ENCODE measurements at places on chromosomes 6 and 20.
A peak's percentile ranks its signal among the peaks of the same experiment; 100 is the strongest.

GRCh38 chr6:47512872-47513271 is 35.3 kb downstream of the CD2AP start:
- DNase-seq, result no peak

DNA sequence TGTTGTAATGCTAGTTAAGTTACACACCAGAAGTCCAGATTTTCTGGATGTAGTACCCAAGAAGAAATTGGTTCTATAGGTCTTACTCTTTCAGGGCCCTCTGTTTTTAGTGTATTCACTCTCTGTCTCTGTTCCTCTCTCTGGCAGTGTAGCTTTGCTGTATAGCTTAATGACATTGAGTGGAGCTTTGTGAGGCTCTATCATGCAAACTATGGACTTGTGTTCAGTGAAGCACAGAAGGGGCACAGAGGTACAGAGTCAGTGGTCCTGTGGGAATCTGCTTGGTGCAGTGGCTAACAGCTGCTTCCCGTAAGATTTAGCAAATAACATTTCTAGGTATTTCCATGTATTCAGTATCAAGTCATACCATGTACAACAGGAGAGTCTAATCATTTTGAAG is 26.1 kb downstream of the NKX2-4 start:
- no peak for DNase-seq

GRCh38 chr6:43771210-43771857 is 1.3 kb downstream of the VEGFA start:
- peak; percentile 84 for DNase-seq

DNA sequence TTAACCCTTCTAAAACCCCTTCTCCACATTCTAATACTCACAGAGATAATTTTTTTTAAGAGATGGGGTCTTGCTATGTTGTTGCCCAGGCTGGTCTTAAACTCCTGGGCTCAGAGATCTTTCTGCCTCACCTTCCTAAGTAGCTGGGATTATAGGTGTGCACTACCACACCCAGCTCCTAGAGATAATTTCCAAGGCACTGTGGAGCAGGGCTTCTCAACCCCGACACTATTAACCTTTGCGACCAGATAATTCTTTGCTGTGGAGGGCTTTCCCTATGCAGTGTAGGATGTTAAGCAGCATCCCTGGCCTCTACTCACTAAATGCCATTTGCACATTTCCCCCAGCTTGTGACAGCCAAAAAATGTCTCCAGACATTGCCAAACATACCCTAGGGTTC is 8.8 kb upstream of the RREB1 start:
- DNase-seq, result no peak

DNA sequence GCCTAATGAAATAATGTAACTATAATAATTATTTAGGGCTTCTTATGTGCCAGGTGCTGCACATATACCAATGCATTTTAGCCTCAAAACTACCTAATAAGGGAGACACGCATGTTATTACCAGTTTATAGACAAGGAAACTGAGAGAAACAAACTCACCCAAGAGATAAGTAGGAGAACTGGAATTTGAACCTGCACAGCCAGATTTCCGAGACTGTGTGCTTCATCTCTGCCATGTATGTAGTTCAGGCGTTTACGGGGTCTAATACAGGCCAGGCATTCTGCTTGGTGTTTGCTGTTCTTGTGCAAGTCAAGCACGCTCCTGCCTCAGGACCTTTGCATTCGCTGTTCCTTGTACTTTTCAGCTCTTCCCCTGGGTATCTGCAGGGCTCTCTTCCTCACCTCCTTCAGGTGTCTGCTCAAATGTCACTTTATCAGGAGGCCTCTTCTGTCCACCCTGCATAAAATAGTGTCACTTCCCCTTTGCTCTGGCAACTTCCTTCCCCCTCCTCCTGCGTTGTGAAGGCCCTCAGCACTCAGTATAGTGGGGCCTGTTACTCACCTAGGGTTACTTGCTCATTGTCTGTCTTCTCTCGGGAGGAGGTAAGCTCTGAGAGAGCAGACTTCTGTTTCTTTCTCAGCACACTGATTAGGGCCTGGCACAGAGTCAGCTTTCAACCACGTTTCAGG is 6.1 kb upstream of the NSFL1C start:
- DNase-seq, result no peak

DNA sequence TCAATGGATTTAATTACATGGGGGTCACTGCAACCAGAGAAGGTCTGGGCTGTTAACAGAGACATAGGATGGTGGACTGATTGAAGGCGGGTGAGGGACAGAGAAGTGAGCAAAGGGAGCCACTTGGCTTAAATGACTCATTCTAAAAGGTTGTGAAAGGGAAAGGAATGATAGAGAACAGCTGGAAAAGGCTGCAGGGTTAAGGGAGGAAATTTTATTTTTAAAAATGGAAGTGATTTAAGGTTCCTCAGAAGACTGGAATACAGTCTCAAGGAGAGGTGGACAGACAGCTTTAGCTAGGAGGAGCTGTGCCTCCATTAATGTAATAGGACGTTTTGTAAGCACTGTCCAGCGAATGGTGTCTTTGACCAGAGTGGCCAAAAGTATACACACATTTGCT is 46.7 kb downstream of the RGS17 start:
- no peak for DNase-seq

DNA sequence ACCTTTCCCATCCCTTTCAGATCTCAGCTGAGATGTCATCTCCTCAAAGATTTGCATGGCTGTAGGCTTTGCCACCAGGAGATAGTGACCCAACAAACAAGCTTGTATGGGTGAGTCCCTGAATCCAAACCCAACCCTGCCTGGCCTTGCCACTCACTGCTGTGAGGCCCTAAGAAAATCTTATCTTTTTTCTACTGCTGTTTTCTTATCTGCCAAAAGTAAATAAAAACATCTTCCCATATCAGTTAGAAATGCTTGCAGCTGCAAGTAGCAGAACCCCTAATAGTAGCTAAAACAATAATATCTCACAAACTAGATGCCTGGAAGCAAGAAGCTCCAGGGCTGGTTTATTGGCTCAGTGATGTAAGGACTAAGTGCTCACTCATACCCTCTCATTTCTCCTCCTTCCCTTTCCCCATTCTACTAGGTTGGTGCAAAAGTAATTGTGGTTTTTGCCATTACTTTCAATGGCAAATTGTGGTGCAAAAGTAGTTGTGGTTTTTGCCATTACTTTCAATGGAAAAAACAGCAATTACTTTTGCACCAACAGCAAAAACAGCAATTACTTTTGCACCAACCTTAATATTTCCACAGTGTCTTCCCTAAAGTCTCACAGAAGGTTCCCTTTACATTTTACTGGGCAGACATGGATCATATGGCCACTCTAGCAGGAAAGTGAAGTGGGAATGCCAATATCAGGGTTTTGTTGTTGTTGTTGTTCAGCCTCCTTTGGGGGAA is 56.7 kb upstream of the PSMF1 start:
- no peak for DNase-seq

DNA sequence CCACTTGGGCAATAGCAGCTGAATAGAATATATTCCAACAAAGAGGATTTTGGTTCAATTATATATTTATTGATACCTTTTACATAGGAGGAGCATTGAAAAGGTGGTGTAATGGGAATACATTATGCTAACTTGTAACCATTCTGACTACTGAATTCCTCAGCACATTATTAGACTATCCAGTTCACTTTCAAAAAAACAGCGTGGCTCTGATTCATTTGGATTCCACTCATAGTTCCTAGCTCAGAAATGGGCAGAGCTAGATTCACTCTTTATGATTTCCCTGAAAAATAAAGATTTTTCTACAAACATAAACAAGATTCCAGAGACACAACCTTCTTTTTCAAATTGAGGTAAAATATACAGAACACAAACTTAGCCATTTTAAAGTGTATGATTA is 9.2 kb upstream of the TRERF1 start:
- DNase-seq, result no peak

Data from body of pancreas (tissue), 4 donors.